ENCODE measurements at places on chromosomes 2 and 18.

GRCh38 chr18:70047931-70048603 is 100.4 kb upstream of the CD226 start:
- no peak for DNase-seq

- DNase-seq, result no peak
Measured at GRCh38 chr18:59055345-59056032, 84.2 kb upstream of the SEC11C start.

DNA sequence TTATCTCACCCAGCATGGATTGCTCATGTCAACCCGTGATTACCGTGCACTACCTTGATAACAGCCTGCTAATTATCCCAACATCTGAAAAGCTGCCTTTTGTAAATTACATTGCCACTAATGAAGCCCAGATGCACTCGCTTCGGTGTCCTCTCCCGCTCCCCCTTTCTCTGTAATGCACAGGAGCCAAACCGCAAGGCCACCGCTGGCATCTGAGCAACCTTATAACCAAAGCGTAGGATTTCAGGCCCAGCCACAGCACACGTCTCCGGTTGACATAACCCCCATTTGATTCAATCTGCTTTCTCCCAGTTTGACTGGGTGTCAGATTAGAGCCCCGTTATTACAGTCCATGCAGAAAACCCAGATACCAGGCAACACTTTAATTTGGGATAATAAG is 341.2 kb downstream of the ALK start:
- DNase-seq, result no peak

DNA sequence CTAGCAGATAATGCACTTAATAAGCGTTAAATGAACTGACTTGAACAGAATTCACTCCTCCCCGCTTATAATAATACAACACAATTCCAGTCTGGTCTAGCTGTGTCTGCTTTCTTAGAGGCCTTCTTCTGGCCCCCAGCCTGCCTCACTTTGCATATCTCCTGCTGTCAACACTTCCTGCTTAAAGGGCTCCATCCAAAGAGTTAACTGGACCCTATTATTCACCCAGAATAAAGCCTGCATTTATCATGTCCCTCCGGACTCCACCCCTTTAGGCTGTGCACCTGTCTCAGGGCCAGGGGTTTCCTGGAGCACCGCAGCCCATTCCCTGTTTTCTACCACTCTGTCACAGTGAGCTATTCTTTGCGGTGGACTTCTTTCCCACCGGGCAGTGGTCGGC is 292.8 kb upstream of the FBXO11 start:
- DNase-seq, result no peak

GRCh38 chr2:233227346-233227978 is 24.0 kb upstream of the ATG16L1 start:
- DNase-seq, result no peak

- DNase-seq, result no peak
Measured at GRCh38 chr18:13427354-13427753, 208.8 kb downstream of the LDLRAD4 start.

DNA sequence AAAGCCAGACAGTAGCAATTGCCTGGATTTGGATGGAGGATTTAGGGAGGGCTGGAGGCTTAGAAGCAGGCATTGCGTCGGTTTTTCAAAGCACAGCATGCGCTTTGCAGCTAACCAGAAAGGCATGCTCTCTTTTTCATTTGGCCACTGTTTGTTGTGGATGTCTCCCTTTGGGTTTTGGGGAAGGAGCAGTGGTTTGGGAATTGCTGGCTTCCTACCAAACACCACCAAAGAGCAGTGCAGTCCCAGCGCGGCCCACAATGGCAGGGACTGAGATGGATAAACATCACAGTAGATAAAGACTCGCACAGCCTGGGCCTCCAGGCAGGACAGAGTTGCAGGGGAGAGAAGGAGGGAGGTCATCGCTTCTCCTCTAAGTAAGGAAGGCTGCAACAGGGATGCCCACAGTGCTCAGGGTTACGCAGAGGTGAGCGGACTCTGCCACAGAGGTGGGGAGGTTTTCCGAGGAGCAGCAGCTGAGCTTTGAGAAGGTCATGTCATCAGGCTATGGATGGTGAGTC is 148.5 kb downstream of the MYT1L start:
- no peak for DNase-seq

DNA sequence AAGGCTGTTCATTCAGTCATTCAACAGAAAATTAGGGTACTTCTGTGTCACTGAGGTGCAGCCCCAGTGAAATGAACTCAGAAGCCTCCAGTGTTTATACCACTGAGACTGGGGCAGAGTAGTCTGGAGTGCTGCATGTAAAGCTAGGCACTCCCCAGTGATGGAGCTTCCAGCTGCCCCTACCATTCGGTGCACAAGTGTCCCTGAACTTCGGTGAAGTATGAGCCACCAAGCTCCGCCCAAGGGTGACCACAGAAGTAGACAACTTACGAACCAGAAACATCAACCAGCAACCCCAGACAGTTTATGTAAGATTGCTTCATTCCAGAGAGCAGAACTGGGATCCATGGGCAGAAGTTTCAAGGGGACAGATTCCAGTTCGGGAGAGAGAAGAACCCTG is 70.6 kb upstream of the FOSL2 start:
- DNase-seq, result no peak

Measured in OCI-M1 (cell line).